Heart right ventricle (tissue), 16 donors: ENCODE measurements at places on chromosomes 3 and 15. TPM values are rescaled to one million over a fixed set of nuclear protein-coding genes. Genes with fewer than 3 reads are reported as not detected.
A peak's percentile ranks its signal among the peaks of the same experiment; 100 is the strongest.

The RLBP1 gene
- not detected for polyA plus RNA-seq

The LZTFL1 gene
- 6.6 TPM for polyA plus RNA-seq

The GAP43 gene
- polyA plus RNA-seq: 0.29 TPM

The SLC24A5 gene
- not detected for polyA plus RNA-seq

The TMEM266 gene
- polyA plus RNA-seq: 0.01 TPM

The RBP2 gene
- not detected for polyA plus RNA-seq

The EIF4E3 gene
- polyA plus RNA-seq: 13.1 TPM

- H3K4me1 ChIP-seq: peaks cover 50% of the 10 kb centered on the region
- H3K27me3 ChIP-seq: no peaks in the 10 kb centered on the region
- no peak overlapping the region for H3K4me3 ChIP-seq
These were observed 71.0 kb downstream of the THSD4 start for GRCh38 chr15:71186267-71186666.

GRCh38 chr3:108511490-108511889, 1.1 kb upstream of the MYH15 start:
- H3K4me1 ChIP-seq: no peaks in the 10 kb centered on the region
- H3K27ac ChIP-seq: no peak overlapping the region
- DNase-seq: no peak
- H3K27me3 ChIP-seq: no peaks in the 10 kb centered on the region

DNA sequence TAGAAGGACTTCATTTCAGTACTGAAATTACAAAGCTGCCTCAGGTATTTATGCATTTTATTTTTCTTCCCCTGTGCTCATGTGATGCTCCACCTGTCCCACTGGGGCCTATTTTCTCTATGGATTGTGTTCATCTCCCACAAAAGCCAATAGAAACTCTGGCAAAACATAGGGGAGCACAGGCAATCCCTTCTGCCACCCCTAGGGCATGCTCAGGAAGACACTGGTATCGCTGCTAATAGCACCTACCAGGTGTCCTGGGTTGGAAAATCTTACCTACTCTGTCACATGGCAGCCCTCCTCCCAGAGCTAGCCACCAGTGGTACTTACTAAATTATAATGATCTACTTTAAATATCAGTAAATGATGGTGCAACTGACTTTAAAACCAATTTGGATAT, 427.4 kb downstream of the FGF12 start:
- no peaks in the 10 kb centered on the region for H3K4me1 ChIP-seq
- no peak overlapping the region for H3K4me3 ChIP-seq
- H3K27me3 ChIP-seq: no peaks in the 10 kb centered on the region

DNA sequence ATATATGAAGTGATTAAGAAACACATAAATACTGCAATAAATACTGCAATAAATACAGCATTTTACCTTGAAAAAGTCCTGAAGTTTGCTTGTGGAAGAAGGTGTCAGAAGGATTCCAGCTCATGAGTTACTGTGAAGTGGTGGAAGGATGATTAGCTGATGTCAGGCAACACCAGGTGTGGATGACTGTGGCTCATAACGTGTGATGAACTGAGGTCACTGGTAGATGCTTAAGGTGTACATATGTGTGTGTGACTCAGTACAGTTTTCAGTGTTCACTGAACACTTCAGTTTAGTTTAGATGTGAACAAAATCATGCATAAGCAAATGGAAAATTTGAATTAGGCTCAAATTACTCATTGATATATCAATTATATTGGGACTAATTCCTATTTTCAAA, 1045.0 kb downstream of the NTRK3 start:
- no peaks in the 10 kb centered on the region for H3K36me3 ChIP-seq
- no peaks in the 10 kb centered on the region for H3K27me3 ChIP-seq
- no peaks in the 10 kb centered on the region for H3K4me1 ChIP-seq
- no peak for DNase-seq
- no peak overlapping the region for H3K4me3 ChIP-seq
- H3K27ac ChIP-seq: no peak overlapping the region

- peaks cover 100% of the 10 kb centered on the region for H3K4me1 ChIP-seq
- H3K27ac ChIP-seq: peak overlapping the region; percentile 71
- no peak overlapping the region for H3K4me3 ChIP-seq
- DNase-seq: no peak
These were observed 113.8 kb downstream of the IQSEC1 start for GRCh38 chr3:12959410-12959809.

DNA sequence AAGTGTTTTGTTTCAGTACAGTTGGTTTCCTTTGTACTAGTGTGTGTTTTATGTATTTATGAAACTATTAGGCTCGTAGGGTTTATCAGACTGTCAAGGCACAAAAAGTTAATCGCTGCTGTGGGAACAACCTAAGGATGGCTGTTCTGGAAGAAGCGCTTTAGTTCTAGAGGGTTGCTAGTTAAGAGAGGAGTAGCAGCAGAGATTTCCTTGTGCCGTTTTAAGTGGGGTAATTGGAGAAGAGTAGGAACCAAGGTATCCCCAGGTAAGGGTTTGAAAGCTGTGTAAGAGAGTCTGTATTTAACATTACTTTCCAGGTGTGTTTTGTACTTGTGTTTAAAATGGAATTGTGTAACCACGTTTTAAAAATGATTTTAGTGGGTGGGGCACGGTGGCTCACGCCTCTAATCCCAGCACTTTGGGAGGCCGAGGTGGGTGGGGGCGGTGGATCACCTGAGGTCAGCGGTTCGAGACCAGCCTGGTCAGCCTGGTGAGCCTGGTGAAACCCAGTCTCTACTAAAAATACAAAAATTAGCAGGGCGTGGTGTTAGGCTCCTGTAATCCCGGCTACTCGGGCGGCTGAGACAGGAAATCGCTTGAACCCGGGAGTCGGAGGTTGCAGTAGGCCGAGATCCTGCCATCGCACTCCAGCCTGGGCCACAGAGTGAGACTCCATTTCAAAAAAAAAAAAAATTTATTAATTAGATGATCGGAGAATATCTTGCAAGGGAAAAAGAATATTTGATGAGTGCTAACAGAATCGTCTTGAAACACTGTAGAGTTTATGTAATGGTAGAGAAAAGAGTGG, 2.6 kb downstream of the MORF4L1 start:
- no peaks in the 10 kb centered on the region for H3K27me3 ChIP-seq
- H3K4me3 ChIP-seq: peak overlapping the region; percentile 57
- H3K36me3 ChIP-seq: no peaks in the 10 kb centered on the region
- peaks cover 67% of the 10 kb centered on the region for H3K4me1 ChIP-seq
